ENCODE measurements at places on chromosomes 16 and 17.

DNA sequence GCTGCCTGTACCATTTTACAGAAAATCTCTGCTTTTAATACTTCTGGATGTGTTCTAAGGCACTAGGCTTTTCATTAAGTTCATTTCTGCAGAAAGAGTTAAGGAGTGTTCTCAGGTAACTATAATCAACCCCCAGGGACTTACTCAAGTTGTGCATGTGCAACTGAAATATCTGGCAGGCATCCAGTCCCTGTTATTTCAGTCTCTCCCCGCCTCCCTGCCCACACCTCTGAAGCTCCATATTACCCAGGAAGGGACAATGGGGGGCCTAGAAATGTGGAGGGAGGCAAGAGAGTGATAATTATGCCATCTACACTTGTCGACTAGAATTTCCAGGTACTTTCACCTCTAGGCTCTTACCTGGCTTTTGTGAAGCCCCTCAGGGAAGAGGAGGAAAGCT, 432.2 kb downstream of the MAF start:
- DNase-seq, result no peak

DNA sequence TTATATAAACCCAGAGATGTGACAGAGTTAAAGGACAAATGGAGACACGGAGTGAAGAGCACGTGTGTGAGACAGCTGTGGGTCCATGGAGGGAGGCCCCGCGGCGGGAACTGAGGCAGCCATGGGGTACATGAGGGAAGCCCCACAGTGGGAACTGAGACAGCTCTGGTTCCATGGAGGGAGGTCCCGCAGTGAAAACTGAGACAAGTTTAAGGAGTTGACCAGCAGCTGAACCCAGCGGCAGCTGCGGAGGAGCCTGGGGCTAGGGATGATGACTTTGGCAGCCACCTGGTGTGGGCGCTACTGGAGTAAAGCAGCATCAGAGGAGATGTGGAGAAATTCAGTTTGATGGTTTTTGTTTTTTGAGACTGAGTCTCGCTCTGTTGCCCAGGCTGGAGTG, 185.1 kb downstream of the RPTOR start:
- DNase-seq, result no peak

DNA sequence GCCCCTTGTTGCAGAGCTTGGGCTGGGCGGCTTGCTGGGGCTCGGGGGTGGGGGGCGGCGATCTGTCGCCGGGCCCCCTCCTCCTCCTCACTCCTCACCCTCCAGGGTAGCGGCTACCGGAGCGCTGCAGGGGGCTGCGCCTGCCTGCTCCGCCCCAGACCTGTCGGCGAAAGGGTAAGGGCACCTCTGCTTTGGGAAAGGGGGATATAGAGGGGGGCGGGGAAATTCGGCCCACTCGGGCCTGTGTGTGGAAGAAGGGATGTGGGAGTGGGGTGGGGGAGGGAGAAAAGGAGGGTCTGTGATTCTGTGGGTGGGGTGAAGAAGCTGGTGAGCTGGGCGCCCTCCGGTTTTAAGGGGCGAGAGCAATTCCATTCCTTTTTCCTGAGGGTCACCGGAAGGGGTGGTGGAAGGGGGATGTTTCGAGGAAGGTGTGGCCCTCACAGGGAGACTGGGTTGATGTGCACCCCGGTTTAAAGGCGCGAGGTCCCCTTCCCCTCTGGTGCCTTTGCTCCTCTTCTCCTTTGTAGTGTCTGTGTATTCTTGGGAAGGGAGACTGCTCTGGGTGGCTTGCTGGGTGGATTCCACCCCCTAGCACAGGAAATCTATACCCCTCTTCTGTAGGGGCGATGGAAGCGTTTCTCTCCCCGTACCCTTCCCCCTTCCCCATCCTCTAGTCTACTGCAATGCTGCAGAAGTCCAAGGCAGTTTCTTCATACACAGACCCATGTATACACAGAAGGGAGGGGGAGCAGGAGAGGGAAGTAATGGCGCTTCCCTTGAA, 878 bp downstream of the TAOK1 start:
- no peak for DNase-seq

GRCh38 chr16:13234999-13235398, 333.6 kb downstream of the SHISA9 start:
- DNase-seq, result no peak

GRCh38 chr16:69014811-69015210, 90.6 kb upstream of the HAS3 start:
- DNase-seq, result no peak

DNA sequence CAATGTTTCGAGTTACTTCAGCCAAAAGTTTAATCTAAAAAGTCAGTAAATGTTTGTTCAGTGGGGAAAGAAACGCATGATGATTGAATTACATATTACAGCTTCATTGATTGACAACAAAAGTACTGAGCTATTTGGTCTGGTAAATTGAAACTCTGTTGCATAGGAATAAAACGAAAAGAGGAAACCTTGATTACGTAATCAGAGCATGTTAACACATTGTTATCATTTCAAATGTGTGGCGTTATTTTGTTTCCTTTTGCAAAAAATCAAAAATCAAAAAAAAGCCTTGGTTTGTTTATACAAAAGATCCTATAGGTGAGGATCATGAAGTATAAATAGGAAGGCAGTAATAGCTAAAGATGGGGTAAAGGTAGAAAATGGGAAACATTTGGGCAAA, 19.5 kb upstream of the CA10 start:
- DNase-seq, result no peak

DNA sequence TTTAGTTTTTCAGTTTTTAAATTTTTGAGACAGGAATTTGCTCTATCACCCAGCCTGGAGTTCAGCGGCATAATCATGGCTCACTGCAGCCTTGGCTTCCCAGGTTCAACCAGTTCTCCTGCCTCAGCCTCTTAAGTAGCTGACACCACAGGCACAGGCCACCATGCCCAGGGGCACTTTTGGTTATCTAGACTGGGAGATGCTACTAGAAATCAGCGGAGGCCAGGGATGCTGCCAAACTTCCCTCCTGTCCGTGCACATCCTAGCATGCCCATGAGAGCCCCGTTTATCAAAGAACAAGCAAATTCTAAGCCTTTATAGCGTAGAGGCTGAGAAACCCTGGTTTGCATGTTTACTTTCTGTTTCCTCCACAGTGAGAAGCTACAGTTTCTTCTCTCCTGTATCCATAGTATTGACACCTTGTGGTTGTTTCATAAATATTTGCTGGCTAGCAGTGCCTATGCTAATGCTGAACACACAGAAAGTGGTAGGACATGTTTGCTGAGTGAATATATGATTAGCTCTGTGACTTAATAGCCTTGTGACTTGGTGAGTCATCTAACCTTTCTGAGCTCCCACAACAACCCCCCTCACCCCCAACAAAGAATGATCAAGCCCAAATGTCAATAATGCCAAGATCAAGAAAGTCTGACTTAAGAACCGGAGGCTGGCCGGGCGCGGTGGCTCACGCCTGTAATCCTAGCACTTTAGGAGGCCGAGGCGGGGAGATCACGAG, 39.2 kb upstream of the MAF start:
- DNase-seq, result peak; percentile 74

Data from CD4-positive, alpha-beta T cell treated with Interleukin-2 at 100 ng/mL for 4 hours (primary cell).